ENCODE measurements at places on chromosomes 1 and 21.

DNA sequence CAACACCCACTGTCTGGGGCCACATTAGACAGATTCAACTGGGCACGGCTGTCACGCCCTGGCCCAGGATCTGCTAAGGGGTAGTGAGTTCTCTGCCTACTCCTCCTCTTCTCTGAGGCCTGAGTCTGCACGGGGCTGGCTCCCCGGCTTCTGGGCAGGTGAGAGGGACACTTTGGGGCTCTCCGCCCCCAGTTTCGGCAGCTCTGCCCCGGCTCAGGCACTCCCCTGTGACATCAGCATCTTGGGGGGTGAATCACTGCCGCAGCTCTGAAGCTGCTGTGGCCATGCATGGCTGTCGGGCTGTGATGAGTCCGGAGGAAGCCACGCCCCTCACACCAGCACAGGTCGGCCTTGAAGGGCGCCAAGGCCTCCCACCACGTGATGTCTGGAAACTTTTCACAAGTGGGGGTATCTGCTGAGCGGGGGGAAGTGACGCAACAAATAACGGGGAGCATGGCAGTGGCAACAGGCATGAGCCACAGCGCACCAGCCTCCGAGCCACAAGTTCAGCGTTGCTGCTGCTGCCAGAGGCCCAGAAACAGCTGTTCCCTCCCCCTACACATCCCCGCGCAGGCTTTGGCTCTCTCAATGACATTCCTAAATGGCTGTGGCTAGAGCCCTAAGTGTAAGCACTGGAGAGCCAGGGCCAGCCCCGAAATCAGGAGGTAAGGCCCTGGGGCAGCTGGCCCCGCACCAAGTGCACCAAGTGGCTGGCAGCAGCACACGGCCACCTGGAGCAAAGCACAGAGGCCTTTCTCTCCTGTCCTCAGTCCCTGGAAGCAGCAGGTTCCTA lies 26.3 kb downstream of the ZBTB17 start:
- H3K27me3 ChIP-seq = peaks cover 16% of the 10 kb centered on the region
- peaks cover 25% of the 10 kb centered on the region for H3K36me3 ChIP-seq
- no peak overlapping the region for H3K27ac ChIP-seq
- H3K4me1 ChIP-seq = peaks cover 36% of the 10 kb centered on the region
- DNase-seq = no peak

- DNase-seq = no peak
- no peaks in the 10 kb centered on the region for H3K36me3 ChIP-seq
- no peaks in the 10 kb centered on the region for H3K27me3 ChIP-seq
- H3K4me3 ChIP-seq = no peak overlapping the region
- no peak overlapping the region for H3K27ac ChIP-seq
- H3K4me1 ChIP-seq = no peaks in the 10 kb centered on the region
Measured at GRCh38 chr21:44893278-44893556, 19.7 kb upstream of the PTTG1IP start.

- no peak for DNase-seq
- no peak overlapping the region for H3K27ac ChIP-seq
- no peaks in the 10 kb centered on the region for H3K4me1 ChIP-seq
- no peaks in the 10 kb centered on the region for H3K27me3 ChIP-seq
- H3K36me3 ChIP-seq = no peaks in the 10 kb centered on the region
- H3K4me3 ChIP-seq = no peak overlapping the region
Measured at GRCh38 chr1:77672374-77672773, 10.1 kb downstream of the ZZZ3 start.

- H3K4me3 ChIP-seq = no peak overlapping the region
- H3K27ac ChIP-seq = no peak overlapping the region
- H3K36me3 ChIP-seq = peaks cover 5% of the 10 kb centered on the region
- H3K4me1 ChIP-seq = no peaks in the 10 kb centered on the region
- no peak for DNase-seq
Measured at GRCh38 chr21:43211760-43212115, 42.9 kb downstream of the CRYAA start.

- no peak for DNase-seq
- H3K36me3 ChIP-seq = peaks cover 4% of the 10 kb centered on the region
- H3K4me1 ChIP-seq = peaks cover 54% of the 10 kb centered on the region
- no peak overlapping the region for H3K27ac ChIP-seq
- H3K4me3 ChIP-seq = no peak overlapping the region
- peaks cover 31% of the 10 kb centered on the region for H3K27me3 ChIP-seq
Measured at GRCh38 chr1:156433602-156434001, 64.6 kb downstream of the RHBG start.

DNA sequence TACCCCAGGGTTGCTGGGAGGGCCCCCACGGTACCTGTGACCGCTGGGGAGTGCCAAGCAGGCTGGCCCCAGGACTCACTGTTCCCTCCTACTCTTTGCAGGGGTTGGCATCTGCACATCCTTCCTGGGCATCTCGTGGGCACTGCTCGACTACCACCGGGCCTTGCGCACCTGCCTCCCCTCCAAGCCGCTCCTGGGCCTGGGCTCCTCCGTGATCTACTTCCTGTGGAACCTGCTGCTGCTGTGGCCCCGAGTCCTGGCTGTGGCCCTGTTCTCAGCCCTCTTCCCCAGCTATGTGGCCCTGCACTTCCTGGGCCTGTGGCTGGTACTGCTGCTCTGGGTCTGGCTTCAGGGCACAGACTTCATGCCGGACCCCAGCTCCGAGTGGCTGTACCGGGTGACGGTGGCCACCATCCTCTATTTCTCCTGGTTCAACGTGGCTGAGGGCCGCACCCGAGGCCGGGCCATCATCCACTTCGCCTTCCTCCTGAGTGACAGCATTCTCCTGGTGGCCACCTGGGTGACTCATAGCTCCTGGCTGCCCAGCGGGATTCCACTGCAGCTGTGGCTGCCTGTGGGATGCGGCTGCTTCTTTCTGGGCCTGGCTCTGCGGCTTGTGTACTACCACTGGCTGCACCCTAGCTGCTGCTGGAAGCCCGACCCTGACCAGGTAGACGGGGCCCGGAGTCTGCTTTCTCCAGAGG lies 6.8 kb downstream of the XKR8 start:
- no peak overlapping the region for H3K4me3 ChIP-seq
- H3K4me1 ChIP-seq = peaks cover 2% of the 10 kb centered on the region
- no peak for DNase-seq
- H3K27me3 ChIP-seq = peaks cover 2% of the 10 kb centered on the region

- H3K27me3 ChIP-seq = no peaks in the 10 kb centered on the region
- H3K36me3 ChIP-seq = no peaks in the 10 kb centered on the region
- no peak overlapping the region for H3K4me3 ChIP-seq
- no peak overlapping the region for H3K27ac ChIP-seq
Measured at GRCh38 chr1:99469550-99469971, 176.4 kb upstream of the PALMD start.

DNA sequence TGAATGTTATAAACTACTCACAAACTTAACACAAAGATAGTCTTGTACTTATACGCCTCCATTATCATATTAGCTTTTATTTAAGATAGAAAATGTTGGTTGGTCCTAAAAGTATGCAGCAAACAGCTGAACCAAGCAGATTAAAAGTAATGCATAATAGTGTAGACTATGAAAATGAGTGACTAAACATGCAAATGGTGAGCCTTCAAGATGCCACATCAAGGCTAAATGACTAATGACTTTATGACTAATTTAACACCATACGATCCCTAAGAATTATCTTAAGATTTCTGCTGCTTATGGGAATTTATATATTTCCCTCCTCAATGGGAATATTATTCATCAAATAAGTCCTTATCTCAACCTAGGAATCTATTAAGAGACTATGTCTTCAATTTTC lies 4.6 kb downstream of the GPATCH2 start:
- H3K27me3 ChIP-seq = peaks cover 9% of the 10 kb centered on the region
- peak overlapping the region; percentile 99 for H3K27ac ChIP-seq
- DNase-seq = no peak
- no peak overlapping the region for H3K4me3 ChIP-seq

GRCh38 chr1:234760303-234760723 lies 150.3 kb upstream of the IRF2BP2 start:
- H3K27ac ChIP-seq = peak overlapping the region; percentile 75
- peaks cover 4% of the 10 kb centered on the region for H3K27me3 ChIP-seq
- no peak overlapping the region for H3K4me3 ChIP-seq
- H3K36me3 ChIP-seq = no peaks in the 10 kb centered on the region
- H3K4me1 ChIP-seq = peaks cover 9% of the 10 kb centered on the region
- DNase-seq = no peak

DNA sequence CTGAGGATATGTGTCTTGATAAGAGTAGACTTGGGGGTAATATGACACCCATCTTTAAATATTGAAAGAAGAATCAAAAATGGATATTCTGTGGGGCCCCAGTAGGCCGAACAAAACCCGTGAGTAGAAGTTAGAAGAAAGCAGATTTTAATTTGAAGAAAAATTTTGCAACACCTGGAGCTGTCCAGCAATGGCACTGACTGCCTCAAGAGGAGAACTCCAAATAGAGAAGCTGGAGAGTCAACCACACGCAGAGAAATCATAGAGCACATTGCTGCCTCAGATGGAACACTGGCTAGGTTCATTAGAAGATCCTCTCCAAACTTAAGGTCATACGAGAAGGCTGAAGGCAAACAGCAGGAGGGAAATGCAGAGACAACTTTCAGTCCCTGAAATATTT lies 6.8 kb downstream of the NHLH1 start:
- H3K4me1 ChIP-seq = peaks cover 19% of the 10 kb centered on the region
- peaks cover 7% of the 10 kb centered on the region for H3K27me3 ChIP-seq
- no peaks in the 10 kb centered on the region for H3K36me3 ChIP-seq
- DNase-seq = no peak
- H3K4me3 ChIP-seq = no peak overlapping the region
- no peak overlapping the region for H3K27ac ChIP-seq

GRCh38 chr1:204513117-204513716 lies 3.0 kb upstream of the MDM4 start:
- DNase-seq = no peak
- no peak overlapping the region for H3K4me3 ChIP-seq
- peak overlapping the region; percentile 85 for H3K27ac ChIP-seq

- no peaks in the 10 kb centered on the region for H3K27me3 ChIP-seq
- no peak for DNase-seq
- H3K27ac ChIP-seq = no peak overlapping the region
- H3K36me3 ChIP-seq = peaks cover 6% of the 10 kb centered on the region
- H3K4me3 ChIP-seq = no peak overlapping the region
Measured at GRCh38 chr21:31078796-31079195, 40.5 kb upstream of the KRTAP19-8 start.

- no peak overlapping the region for H3K4me3 ChIP-seq
- no peak for DNase-seq
- H3K36me3 ChIP-seq = no peaks in the 10 kb centered on the region
- no peaks in the 10 kb centered on the region for H3K27me3 ChIP-seq
Measured at GRCh38 chr1:73755649-73756048, 442.3 kb downstream of the LRRIQ3 start.

DNA sequence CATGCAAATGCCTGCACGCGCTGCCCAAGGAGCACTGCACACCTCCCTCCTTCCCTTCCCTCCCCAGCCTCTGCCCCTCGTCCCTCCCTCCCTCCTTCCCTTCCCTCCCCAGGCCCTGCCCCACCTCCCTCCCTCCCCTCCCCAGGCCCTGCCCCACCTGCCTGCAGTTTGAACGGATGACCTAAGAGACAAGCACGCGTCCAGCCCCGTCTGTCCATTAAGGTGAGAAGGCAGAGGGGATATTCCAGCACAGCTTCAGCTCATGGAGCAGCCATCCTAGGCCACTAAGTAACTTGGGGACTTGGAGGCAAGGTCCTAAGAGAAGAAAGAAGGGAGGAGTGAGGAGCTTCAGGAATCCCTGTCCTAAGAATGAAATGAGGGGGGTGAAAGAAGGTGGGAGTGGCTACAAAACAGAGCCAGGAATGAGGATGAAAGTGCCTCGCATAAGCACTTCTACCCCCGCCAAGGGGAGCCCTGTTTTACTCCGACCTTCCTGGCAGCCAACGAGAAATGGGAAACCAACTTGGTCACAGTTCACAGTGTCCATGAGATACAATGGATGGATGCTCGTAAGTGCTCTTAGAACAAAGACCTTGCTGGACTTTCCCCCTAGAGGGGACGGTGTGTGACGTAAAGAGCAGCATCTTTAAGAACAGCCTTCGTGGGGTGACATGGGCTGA lies 21.3 kb upstream of the EFHD2 start:
- H3K36me3 ChIP-seq = no peaks in the 10 kb centered on the region
- H3K27me3 ChIP-seq = peaks cover 13% of the 10 kb centered on the region
- DNase-seq = no peak
- peaks cover 4% of the 10 kb centered on the region for H3K4me1 ChIP-seq
- no peak overlapping the region for H3K4me3 ChIP-seq
- H3K27ac ChIP-seq = peak overlapping the region; percentile 42

- H3K27me3 ChIP-seq = peaks cover 2% of the 10 kb centered on the region
- no peak for DNase-seq
- no peak overlapping the region for H3K4me3 ChIP-seq
- no peaks in the 10 kb centered on the region for H3K4me1 ChIP-seq
Measured at GRCh38 chr1:192689459-192689858, 53.5 kb downstream of the RGS13 start.

DNA sequence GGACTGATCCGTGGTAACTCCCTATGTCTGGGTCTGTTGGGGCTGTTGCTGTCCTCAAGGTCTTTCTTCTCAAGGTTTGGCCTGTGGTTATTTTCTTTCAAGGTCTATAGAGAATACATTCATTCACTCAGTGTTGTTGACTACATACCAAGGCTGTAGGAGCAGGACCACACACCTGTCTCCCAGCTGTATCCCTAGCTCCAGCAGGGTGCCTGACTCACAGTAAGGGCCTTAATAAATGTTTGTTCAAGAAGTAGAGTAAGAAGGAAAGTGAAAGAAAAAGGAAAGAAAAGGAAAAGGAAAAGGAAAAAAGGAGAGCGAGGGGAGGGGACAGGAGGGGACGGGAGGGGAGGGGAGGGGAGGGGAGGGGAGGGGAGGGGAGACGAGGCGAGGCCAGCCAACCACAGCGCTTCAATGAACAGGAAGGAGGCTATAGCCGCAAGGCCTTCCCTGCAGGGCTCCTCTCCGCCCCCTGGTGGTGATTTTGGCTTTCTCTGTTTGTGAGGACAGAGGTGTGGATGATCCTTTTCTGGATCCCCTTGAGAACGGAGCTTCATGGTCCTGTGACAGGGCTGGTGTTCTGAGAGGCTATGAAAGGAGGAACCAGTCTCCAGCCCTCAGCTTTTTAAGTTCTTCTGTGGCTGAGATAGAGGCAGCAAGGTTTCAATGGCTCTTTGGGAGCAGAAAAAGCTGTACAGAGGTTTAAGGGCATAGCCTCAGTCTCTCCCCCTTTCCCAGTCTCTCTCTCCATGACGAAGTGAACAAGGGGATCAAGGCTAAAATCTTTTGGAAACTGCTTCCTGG lies 30.6 kb upstream of the LCE5A start:
- H3K4me3 ChIP-seq = no peak overlapping the region
- H3K27me3 ChIP-seq = peaks cover 10% of the 10 kb centered on the region
- peaks cover 9% of the 10 kb centered on the region for H3K4me1 ChIP-seq
- no peak for DNase-seq

DNA sequence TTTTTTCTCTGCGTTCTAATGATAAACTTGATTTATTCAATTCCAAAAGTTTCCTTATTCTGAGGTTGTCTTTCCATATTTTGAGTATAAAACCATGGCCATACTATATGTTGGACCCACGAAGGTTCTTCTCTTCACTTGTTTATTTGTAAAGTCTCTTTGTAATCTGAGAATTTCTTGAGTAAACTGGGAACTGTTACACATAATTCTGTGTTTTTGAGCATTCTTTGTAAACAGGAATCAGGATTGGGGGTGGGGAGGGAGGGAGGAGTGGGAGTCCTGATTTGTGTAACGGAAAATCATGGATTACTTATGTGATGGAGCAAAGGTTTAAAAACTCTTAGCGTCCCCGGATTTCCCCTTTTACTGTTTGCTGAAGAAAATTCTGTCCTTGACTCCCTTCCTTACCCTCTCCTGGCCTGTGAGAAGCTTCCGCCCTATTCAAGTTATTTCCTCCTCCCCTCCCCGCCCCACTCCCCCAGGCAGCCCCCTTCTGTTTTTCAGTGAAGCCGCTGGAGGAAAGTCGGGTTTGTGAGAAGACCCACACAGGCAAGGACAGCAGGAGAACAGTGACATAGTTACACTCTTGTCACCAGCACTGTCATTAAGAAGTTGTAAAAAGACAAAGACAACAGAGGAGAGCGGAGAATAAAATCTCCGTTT lies 6.4 kb upstream of the NBPF11 start:
- DNase-seq = no peak
